Hematopoietic multipotent progenitor cell treated with erythropoietin and hydrocortisone succinate and interleukin-3 and kit ligand, for 17 days (in vitro differentiated cells): ENCODE measurements at places on chromosomes 2 and 18.

DNA sequence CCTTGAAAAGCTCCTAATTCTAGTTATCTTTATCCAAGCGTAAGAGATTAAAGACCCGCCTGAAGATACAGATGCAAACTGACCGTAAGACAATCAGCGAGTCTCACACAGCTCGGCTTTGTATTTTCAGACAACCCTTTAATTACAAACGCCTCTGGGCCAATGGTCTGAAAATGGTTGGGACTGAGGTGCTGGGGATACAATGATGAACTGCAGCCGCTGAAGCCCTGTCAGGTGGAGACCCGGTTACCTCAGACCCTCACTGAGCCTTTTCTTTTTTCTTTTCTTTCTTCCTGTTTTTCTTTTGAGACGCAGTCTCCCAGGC is 715 bp upstream of the CFAP36 start:
- no peak for DNase-seq

- no peak for DNase-seq
These were observed 12.6 kb downstream of the ATP6V1C2 start for GRCh38 chr2:10733980-10734379.

GRCh38 chr2:121804340-121804739 is 48.9 kb downstream of the TSN start:
- DNase-seq: no peak

- no peak for DNase-seq
These were observed 42.8 kb downstream of the NRP2 start for GRCh38 chr2:205725059-205725458.

GRCh38 chr2:7572450-7572849 is 655.2 kb downstream of the RNF144A start:
- DNase-seq: no peak

DNA sequence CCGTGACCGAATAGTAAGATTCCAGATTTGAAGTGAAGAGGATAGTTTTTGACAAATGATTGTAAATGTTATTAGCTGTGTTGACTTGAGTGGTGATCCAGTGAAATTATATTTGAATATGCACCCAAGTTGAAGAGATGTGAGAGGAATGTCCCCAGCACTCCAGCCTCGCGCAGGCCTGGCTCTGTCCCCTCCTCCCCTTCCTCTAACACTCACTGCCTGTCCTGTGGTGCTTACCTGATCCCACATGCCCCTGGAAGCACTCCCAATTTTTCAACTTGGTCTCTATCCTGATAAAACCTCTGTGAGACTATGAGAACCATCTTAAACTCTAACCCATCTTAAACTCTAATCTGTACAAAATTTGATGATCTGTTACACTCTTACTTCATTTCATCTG is 154.7 kb upstream of the LRP1B start:
- DNase-seq: no peak

DNA sequence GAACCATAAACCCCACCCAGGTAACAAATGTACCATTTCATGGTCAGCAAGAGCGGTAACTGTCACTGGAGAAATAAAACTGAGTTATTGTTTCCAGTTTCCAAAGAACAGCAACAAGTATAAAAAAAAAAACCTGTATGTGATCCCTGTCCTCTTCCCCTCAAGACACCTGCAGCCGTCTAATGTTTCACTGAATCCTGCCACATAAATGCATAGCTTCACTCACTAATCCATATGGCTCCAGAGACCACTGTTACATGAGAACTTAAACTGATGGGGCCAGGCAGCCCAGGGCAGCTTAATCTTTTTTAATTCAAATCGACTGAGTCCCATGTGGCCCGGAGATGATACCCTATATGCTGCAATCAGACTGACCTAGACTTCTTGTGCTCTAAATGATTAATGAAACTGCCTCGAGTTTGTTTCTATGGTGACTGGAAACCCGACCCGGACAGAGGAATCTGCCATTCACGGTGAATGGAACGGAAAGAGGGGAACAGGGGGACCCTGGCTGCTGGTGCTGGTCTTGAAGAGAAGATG is 60.9 kb upstream of the SIX2 start:
- no peak for DNase-seq

DNA sequence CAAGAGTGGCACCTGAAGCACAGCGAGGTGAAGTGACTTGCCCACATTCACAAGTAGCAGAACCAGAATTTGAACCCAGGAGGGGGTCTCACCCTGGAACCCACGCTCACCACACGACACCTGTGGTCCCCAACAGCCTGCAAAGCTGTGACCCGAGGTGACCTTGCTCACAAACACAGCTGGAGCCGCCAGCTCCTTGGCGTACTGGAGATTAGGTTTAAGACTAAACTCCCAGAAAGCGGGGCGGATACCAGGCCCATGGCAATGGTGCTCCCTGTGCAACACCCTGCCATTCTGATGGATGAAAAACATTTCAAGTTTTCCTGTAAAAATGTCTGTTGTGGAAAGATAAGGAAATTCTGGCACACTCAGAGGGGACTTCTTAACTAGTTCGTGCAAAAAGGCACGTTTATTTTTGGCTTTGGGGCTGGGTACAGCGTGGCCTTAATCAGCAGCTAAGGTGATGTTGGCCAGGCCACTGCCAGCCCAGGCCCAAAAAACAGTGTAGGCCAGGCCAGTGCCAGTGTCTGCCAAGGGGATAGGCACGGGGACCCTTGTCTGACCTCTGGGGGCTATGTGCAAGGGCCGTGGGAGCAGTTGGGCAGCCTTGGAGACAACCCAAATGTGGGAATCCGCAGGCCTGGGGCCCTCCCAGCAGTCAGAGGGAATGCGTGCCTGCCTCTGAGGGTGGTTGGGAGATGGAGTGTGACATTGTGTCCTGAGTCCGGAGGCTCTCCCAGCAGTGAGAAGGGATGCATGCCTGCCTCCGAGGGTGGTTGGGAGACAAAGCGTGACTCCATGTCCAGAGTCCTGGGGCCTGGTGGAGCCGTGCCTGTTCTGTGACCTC is 185.0 kb upstream of the HS6ST1 start:
- no peak for DNase-seq

- DNase-seq: no peak
These were observed 8.2 kb downstream of the ADAM17 start for GRCh38 chr2:9547262-9547991.

GRCh38 chr2:163556511-163556910 is 179.3 kb downstream of the FIGN start:
- DNase-seq: no peak

DNA sequence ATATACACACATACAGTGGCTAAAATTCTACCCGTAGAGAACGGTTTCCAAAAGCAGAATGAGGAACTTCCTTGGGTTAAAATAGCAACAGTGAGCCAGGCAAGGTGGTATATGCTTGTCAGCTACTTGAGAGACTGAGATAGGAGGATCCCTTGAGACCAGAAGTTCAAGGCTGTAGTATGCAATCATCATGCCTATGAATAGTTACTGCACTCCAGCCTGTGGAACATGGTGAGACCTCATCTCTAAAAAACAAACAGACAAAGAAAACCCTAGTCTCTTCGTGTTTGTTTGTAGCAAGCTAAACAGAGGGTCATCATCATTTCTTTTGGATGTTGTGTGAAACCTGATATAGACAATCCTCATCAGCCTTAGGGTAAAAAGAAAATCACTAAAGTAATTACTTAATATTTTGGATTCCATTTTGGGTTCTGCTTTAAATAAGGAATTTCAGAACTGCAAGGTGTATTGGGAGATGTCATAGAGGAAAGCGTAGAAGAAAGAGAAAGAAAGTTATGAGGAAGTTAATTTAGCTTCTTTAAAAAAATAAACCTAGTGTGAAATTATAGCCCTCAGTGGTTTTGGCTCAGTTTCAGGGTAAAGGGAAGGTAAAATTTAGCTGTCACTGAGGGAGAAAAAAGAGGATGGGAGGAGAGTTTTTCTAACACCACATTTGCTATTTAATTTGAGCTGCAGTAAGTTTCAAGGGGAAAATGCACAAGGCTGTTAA is 46.5 kb downstream of the PLEK start:
- no peak for DNase-seq

GRCh38 chr2:156907806-156908205 is 349.7 kb upstream of the GALNT5 start:
- DNase-seq: no peak

DNA sequence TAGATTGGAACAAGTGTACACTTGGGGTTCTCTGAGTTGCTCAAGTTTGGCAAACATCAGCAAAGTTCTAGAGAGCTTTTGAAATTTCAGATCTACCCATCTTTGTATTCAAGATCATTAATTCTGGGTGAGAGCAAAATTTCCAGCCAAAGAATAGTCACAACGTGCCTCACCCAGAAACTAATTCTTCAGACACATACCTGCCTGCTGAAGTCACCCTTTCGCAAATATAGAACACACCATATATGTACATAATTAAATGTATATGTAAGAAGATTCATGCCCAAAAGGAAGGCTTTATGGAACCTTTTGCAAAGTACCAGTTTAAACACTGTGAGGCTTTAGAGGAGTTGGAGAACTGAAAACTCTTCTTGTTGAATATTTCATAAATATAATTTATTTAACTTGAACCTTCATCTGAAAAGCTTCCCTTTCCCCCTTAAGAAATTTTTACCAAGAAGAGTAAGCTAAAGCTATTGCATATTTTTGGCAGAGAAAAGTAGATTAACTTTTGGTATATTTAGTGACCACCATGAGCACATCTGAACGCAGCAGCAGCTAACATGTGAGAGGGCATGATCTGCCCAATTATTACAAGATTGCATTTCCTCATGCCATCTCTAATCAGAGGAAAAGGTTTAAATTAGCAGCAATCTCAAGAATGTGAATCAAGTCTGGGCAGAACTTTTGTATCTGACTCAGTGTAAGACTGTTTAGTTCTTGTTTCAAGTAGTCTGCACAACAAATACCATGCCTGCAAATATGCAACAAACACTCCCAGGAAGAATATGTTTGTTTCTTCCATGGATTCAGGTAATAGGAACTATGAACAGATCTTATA is 8.2 kb downstream of the RND3 start:
- DNase-seq: no peak

- no peak for DNase-seq
These were observed 14.5 kb downstream of the LRRTM4 start for GRCh38 chr2:77507657-77508056.

GRCh38 chr18:9184998-9185613 is 48.5 kb downstream of the ANKRD12 start:
- DNase-seq: peak; percentile 44

DNA sequence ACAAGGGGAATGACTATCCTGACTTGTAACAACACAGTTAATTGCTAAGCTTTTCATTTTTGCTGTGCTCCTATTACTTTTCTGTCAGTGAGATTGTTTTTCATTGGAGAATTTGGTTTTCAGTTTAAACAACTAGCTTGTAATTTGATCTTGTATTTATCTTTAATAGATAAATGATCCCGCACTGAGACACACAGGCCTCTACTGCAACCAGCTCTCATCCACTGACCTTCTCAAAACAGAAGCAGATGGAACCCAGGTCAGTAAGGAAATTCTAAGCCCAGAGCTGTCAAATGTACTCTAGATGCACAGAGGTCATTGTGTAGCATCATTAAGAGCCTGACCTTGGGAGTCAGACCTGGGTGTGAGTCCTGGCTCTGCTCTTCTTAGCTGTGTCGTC is 30.7 kb downstream of the PTRHD1 start:
- no peak for DNase-seq

DNA sequence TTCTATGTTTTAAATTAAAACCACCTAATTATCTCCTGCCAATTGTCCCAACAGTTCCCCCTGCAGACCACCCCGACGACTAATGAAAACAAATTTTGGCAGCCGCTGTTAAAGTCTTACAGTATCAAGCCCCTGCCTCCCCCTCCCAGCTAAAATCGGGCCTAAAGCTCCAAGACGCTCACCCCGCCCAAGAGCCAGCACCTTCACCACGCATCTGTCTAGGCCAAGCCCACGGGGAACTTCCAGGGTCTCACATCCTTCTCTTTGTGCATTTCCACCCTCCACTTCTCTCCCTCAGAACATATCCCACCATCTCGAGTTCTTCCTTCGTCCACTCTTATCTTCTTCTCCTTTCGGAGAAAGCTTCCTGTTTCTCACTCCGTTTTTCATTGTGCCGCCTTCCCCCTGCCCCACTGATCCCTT is 445 bp downstream of the PRPF40A start:
- no peak for DNase-seq

- no peak for DNase-seq
These were observed 76.5 kb downstream of the CCDC102B start for GRCh38 chr18:68874361-68874760.

- DNase-seq: no peak
These were observed 22.6 kb upstream of the DAPL1 start for GRCh38 chr2:158772306-158773078.

- DNase-seq: no peak
These were observed 359.4 kb upstream of the DSEL start for GRCh38 chr18:67875944-67876343.

GRCh38 chr2:23788100-23788499 is 138.8 kb downstream of the ATAD2B start:
- no peak for DNase-seq

GRCh38 chr2:8409461-8410260 is 272.2 kb upstream of the ID2 start:
- no peak for DNase-seq

DNA sequence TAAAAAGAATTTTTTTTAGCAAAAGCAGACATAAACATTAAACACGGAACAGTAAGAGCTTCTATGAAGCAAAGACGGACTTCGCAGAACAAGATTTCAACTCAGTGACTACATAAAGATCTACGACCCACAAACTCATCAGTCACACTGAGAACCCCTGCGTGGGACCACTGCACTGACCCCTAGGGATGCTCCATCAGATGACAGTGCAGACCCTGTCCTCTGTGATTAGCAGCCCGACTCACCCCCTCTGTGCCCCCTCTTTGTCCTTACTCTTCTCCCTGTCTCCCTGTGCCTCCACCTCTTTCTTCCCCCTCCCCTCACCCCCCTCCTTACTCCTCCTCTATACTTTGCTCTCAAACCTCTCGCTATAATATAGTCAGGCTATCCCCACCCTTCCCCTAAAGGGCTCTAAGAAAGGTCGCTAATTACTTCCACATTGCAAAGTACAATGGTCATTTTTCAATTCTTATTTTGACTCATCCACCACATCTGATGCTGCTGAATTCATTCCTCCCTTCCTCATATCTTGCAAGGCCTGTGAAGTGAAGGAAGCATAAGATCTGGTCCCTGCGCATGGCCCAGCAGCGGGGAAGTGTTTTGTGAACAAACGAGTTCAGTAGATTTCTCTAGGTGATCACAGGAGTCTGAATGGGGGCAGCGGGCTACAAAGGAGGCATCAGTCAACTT is 89.3 kb downstream of the CABYR start:
- no peak for DNase-seq

DNA sequence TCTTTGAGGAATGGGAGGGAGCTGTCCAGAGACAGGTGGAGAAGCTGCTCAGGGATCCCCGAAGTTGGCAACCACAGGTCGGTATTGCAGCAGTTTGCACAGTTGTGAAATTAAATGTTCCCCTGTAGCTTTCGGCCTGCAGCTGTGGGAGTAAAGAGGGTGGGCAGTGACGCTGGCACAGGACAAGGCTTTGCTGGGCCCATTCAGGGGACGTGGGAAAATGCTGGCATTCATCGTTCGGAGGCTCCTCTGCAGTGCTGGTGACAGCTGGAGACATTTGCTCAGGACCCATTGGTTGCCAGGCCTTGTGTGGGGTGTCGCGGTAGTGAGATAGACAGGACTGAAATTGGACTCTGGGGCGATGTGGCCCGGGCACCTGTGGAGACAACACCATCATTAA is 173.7 kb downstream of the MYCN start:
- no peak for DNase-seq
